ENCODE measurements at places on chromosomes 12 and 14. TPM values are rescaled to one million over a fixed set of nuclear protein-coding genes. Genes with fewer than 3 reads are reported as not detected.

GRCh38 chr12:108833757-108834472 lies 23.5 kb downstream of the SSH1 start:
- no peak overlapping the region for H3K4me3 ChIP-seq
- no peaks in the 10 kb centered on the region for H3K27me3 ChIP-seq
- peaks cover 65% of the 10 kb centered on the region for H3K4me1 ChIP-seq
- H3K36me3 ChIP-seq: peaks cover 2% of the 10 kb centered on the region

GRCh38 chr12:93008044-93008778 lies 79.1 kb upstream of the EEA1 start:
- H3K4me3 ChIP-seq: no peak overlapping the region
- no peak overlapping the region for H3K27ac ChIP-seq
- H3K36me3 ChIP-seq: no peaks in the 10 kb centered on the region
- DNase-seq: no peak
- no peaks in the 10 kb centered on the region for H3K27me3 ChIP-seq

GRCh38 chr14:52599974-52600373 lies 47.3 kb downstream of the GPR137C start:
- no peaks in the 10 kb centered on the region for H3K27me3 ChIP-seq
- no peaks in the 10 kb centered on the region for H3K36me3 ChIP-seq
- DNase-seq: no peak
- no peak overlapping the region for H3K4me3 ChIP-seq

- H3K4me1 ChIP-seq: no peaks in the 10 kb centered on the region
- no peaks in the 10 kb centered on the region for H3K36me3 ChIP-seq
- H3K4me3 ChIP-seq: no peak overlapping the region
- H3K27me3 ChIP-seq: peaks cover 5% of the 10 kb centered on the region
- H3K27ac ChIP-seq: no peak overlapping the region
- no peak for DNase-seq
Measured at GRCh38 chr12:25875661-25876060, 82.8 kb upstream of the RASSF8 start.

DNA sequence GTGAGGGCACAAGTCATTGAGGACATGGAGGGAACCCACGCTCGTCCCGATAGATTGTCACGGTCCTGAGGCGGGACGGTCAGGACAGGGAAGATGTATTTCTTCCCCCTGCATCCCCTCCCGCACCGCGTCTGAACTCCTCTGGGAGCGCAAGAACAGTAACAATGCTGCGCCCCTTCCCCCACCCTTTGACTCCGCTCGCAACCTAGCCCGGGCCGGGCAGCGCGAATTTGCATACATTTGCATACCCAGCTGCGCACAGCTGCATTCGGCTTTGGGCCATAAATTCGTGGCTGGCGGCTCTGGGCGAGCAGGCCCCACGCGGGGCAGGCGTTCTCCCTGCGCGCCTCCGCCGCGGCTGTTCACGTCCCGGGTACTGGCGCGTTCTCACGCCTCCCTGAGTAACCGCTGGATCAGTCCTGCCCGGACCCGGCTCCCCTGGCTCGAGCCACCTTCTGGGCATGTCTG lies 29.0 kb upstream of the SMUG1 start:
- peaks cover 12% of the 10 kb centered on the region for H3K4me1 ChIP-seq
- H3K36me3 ChIP-seq: no peaks in the 10 kb centered on the region
- no peaks in the 10 kb centered on the region for H3K27me3 ChIP-seq

GRCh38 chr12:79415321-79415720 lies 275.4 kb downstream of the PAWR start:
- no peak for DNase-seq
- no peak overlapping the region for H3K27ac ChIP-seq
- no peak overlapping the region for H3K4me3 ChIP-seq
- peaks cover 5% of the 10 kb centered on the region for H3K4me1 ChIP-seq

DNA sequence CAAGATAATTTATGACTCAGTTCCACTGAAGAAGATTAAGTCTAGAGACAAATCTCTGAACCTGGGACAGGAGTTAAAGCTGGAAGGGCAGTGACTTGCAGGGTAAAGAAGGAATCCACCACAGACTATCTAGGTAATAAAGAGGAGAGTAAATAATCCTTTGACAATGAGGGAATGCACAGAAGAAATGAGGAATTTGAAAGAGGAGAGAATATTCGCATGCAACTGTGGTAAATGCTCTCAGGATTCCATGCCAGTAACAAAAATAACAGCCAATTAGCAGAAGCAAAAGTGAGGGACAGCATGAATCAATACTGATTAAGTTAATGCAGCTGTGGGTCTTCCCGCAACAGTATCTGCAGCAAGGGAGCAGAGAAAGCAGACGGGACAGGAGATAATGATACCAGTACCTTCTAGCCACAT lies 77.0 kb downstream of the KITLG start:
- no peaks in the 10 kb centered on the region for H3K36me3 ChIP-seq
- no peaks in the 10 kb centered on the region for H3K4me1 ChIP-seq
- DNase-seq: no peak
- H3K27me3 ChIP-seq: no peaks in the 10 kb centered on the region

DNA sequence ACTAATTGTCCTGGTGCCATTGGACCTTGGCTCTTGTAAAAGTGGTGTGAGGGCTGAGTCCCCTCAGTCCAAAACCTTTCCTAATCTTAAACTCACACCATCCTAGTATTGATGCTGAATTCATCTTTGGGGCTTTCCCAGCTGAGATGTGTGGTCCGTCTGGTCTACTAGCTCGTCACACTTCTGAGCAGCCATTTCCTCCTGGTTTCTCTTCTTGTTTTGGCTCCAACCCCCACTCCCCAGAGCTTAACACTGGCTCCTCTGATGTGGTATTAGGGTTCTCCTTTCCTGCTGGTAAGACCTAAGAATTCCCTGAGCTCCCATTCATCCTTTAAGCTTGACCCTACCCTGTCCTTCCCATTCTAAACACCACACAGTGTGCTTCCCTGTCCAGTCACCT lies 900.6 kb downstream of the VRK1 start:
- no peak overlapping the region for H3K4me3 ChIP-seq
- no peaks in the 10 kb centered on the region for H3K27me3 ChIP-seq
- no peaks in the 10 kb centered on the region for H3K4me1 ChIP-seq
- H3K36me3 ChIP-seq: no peaks in the 10 kb centered on the region

- H3K27ac ChIP-seq: no peak overlapping the region
- no peaks in the 10 kb centered on the region for H3K36me3 ChIP-seq
- H3K4me1 ChIP-seq: peaks cover 1% of the 10 kb centered on the region
- no peak for DNase-seq
Measured at GRCh38 chr12:90854136-90854689, 100.8 kb downstream of the CCER1 start.

- H3K4me1 ChIP-seq: peaks cover 73% of the 10 kb centered on the region
- H3K4me3 ChIP-seq: no peak overlapping the region
- H3K36me3 ChIP-seq: no peaks in the 10 kb centered on the region
- no peak for DNase-seq
- peak overlapping the region; percentile 94 for H3K27ac ChIP-seq
Measured at GRCh38 chr12:124391340-124392261, 96.7 kb downstream of the RFLNA start.

GRCh38 chr12:114163771-114164170 lies 197.6 kb upstream of the RBM19 start:
- DNase-seq: peak; percentile 17
- no peak overlapping the region for H3K4me3 ChIP-seq
- no peak overlapping the region for H3K27ac ChIP-seq
- no peaks in the 10 kb centered on the region for H3K4me1 ChIP-seq
- no peaks in the 10 kb centered on the region for H3K36me3 ChIP-seq

DNA sequence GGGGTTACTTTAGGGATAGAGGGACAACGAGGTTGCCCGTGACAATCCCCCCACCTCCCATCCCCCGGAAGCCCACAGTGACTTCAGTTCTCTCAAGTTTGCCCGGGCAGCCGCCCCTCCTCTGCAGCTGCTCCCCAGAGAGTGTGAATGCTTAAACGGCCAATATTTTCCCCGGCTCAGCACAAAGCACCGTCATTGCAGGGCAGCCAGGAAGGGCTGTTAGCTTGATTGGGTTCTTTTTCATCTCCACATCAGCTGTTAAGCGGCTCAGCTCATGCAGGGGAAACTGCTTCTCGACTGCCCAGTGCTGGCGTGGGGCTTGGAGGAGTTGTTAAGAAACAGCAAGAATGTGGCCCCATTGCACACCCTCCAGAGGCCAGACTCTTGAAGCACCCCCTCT lies 120.5 kb upstream of the NCOR2 start:
- H3K4me1 ChIP-seq: peaks cover 58% of the 10 kb centered on the region
- no peak for DNase-seq
- peak overlapping the region; percentile 98 for H3K27ac ChIP-seq
- H3K27me3 ChIP-seq: no peaks in the 10 kb centered on the region
- no peak overlapping the region for H3K4me3 ChIP-seq

DNA sequence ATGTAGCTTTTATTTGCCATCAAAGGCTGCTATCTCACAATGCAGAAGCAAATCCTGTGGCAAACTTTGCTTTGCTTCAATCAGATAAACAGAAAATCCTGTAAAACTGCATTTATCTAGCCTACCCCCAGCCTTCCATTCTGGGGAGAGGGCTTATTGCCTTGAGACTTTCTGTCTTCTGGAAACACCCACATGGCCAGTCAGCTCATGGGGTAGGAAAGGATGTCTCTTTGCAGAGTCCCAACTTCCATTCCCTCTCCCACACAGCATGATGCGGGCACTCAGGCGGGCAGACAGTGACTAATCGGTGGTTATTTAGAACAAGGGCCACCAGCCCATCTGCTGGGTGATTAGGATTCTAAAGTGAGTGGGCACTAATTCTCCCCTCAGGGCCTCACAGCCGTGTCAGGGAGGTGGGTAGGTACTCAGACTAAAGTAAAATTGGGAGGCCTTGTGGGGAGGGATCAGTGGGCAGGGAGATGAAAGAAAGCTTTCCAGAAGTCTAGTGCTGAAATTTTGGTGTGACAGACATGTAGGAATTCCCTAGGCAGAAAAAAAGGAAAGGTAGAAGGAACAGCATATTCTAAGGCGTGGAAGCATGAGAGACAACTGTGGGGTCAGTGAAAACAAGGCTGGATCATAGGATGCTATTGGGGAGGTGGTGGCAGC lies 720.5 kb downstream of the VRK1 start:
- no peaks in the 10 kb centered on the region for H3K36me3 ChIP-seq
- H3K4me3 ChIP-seq: no peak overlapping the region
- no peak overlapping the region for H3K27ac ChIP-seq
- H3K4me1 ChIP-seq: no peaks in the 10 kb centered on the region

DNA sequence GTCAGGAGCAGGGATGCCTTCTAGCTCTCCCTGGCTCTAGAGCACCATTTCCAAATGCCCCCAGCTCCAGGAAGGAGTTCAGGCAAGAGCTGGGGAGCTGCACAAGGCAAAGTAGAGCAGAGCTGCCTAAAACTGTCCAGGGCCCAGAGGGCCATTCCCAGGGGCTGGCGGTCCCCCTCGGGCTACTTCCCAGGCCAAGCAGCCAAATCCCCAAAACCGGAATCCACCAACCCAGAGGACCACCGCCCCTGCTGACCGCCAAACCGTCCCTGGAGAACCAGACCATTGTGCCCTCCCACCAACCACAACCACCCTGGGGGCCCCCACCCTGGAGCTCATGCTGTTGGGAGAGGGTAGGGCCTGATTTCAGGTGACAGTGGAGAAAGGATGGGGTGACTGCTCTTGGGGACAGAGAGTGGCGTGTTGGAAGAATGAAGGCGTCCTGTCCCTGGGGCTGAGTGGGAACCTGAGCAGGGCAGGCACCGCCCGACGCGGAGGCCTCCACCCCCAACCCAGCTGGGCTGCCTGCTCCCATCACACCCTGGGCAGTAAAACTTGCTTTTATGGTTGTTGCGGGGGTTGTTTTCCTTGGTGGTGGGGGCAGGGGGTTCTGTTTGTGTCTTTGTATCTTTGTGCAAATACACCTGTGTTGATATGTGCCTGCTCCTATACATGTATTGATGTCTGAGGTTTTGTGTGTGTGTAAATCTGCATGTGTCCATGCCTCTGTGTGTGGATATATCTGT lies 24.0 kb upstream of the KRT78 start:
- H3K27me3 ChIP-seq: no peaks in the 10 kb centered on the region
- no peak overlapping the region for H3K27ac ChIP-seq
- no peak overlapping the region for H3K4me3 ChIP-seq
- H3K4me1 ChIP-seq: peaks cover 33% of the 10 kb centered on the region
- no peaks in the 10 kb centered on the region for H3K36me3 ChIP-seq
- no peak for DNase-seq

GRCh38 chr12:79059557-79059956 lies 195.0 kb downstream of the SYT1 start:
- H3K27me3 ChIP-seq: no peaks in the 10 kb centered on the region
- no peak overlapping the region for H3K4me3 ChIP-seq
- no peak for DNase-seq
- H3K36me3 ChIP-seq: no peaks in the 10 kb centered on the region

DNA sequence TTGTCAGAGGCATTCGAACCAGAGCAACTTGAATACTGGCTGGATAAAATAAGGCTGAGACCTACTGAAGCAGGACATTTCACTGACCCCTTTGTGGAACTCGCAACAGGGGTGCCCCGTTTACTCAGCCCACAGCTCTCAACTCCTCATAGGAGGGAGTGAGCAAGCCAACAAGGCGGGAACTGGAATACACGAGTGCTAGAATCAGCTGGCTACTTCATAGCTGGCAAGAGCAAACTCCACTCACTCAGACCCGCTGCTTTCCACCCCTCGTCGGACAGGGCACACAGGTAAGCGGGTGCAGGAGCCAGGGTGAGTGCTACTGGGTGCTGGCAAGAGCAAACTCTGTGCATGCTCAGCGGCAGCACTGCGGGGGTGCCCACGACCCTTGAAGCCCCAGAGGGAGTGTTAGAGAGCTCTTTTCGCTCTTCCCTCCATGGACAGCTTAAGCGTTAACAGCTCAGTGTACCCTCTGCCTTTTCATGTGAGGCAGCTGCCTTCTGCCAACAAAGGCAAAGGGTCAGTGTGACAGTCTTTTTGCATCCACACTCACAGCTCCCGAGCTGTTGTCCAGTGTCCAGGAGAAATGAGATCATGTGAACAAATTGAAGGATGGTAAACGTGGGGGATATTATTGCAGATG lies 15.7 kb downstream of the CAPZA3 start:
- no peaks in the 10 kb centered on the region for H3K36me3 ChIP-seq
- no peaks in the 10 kb centered on the region for H3K27me3 ChIP-seq
- DNase-seq: no peak
- no peaks in the 10 kb centered on the region for H3K4me1 ChIP-seq

The PWP1 gene
- total RNA-seq: 61.7 TPM

The FGF6 gene
- not detected for total RNA-seq

The TMPRSS12 gene
- total RNA-seq: not detected

Measured in Panc1 (cell line).